ENCODE measurements at places on chromosomes 5 and 9.

DNA sequence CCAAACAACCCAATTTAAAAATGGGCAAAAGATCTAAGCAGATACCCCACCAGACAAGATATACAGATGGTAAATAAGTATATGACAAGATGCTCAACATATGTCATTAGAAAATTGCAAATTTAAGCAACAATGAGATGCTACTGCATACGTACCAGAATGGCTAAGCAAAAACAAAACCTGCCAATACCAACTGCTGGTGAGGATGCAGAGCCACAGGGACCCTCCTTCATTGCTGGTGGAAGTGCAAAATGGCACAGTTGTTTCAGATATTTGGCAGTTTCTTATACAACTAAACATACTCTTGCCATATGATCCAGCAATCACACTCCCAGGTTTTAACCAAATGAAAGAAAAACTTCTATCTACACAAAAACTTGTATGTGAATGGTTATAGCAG, 178.9 kb downstream of the BARX1 start:
- DNase-seq, result no peak

- DNase-seq, result no peak
These were observed 107.6 kb downstream of the C9orf50 start for GRCh38 chr9:129513282-129513681.

DNA sequence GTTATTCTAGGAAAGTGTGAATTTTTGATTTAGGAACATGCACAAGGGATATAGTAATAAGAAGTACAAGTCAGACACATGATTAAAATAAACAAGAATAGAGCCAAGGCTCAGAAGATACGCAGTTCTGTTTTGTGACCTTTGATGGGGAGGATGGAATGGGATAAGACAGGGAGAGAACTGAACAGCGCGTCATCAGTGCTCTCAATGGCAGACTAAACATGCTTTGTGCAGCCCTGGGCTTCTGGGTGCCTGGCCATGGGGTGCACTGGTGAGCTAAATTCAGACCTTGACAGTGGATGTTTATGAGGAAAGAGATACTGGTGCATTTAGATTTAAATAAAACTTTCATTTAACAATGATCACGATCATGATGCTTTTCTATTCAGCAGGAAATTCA, 309.7 kb downstream of the ARHGEF28 start:
- no peak for DNase-seq

DNA sequence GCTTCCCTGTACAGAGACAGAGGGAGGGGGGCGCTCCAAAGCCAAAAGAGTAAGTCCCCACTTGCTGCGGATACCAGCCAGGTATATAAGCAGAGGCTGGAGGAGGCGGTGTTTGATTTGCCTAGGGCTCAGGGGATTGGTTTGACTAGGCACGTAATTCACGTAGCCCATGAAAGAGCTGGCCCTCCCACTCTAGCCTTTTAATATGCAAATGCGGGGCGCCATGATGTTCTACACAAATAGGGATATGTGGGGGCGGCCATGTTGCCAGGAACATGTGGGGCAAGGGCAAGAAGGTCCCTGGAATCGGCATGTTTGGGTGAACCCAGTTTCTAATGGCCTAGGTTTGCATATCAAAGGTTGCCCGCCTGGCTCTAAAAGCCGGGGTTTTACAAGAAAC, 3.3 kb upstream of the PRLR start:
- DNase-seq, result no peak

- no peak for DNase-seq
These were observed 72.7 kb downstream of the MAP1B start for GRCh38 chr5:72179816-72180440.

DNA sequence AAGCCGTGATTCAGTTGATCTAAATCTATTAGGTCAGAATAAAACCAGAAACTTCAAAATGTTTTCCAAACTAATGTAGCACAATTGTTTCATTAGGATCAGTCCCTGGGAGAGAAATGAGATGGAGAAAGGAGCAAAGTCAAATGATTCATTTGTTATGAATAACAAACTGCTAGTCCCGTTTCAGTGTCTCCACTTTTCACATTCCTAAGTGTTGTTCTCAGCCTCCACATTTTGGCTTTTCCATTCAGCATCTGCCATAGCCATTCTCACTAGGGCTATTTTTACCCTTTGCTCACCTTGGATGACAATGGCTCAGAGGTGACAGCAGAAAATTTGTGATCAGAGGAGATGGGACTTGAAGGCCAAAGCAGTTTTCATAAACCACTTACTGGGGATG, 314.1 kb upstream of the KIF2A start:
- DNase-seq, result no peak

DNA sequence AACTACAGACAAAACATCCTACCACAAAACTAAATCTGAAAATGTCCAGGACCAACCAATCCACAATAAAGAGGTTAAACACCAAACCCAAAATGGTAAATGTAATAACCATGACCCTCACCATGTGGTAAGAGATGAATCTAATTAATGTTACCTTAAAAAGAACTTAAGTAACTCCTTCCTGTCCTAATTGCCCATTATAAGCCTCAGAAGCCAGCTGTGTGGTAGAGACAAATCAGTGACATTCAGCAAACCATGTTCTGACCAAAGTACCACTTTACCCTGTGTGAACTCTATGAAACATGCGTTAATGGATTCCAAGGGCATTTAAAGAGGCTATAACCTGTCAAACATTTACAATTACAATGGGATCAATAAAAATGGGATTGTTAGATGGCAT, 25.0 kb downstream of the LPAR1 start:
- DNase-seq, result no peak

- DNase-seq, result no peak
These were observed 250.4 kb downstream of the RFK start for GRCh38 chr9:76143834-76144233.

DNA sequence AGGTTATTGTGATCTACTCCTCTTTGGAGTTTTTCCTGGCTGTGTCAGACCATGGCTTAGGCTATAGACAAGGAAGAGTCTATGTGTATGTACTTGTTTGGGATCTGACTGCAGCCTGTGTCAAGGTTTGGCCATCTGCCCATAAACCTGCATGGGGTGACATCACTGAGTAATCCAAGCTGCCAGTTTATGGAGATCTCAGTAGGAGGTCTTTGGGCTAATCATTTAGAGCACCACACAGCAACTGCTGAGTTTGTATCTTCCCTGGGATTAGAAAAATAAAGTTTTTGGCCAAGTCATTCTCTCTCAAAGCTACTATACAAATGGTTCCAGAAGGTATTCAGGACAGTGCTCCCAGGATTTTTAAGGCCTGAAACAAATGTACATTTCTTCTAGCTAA, 65.5 kb upstream of the HSPB3 start:
- no peak for DNase-seq

- DNase-seq, result no peak
These were observed 49.3 kb downstream of the ZFAND5 start for GRCh38 chr9:72315510-72316311.

- DNase-seq, result no peak
These were observed 593.7 kb upstream of the ACO1 start for GRCh38 chr9:31790720-31791119.

- DNase-seq, result no peak
These were observed 351.2 kb downstream of the EBF1 start for GRCh38 chr5:158748522-158748921.

DNA sequence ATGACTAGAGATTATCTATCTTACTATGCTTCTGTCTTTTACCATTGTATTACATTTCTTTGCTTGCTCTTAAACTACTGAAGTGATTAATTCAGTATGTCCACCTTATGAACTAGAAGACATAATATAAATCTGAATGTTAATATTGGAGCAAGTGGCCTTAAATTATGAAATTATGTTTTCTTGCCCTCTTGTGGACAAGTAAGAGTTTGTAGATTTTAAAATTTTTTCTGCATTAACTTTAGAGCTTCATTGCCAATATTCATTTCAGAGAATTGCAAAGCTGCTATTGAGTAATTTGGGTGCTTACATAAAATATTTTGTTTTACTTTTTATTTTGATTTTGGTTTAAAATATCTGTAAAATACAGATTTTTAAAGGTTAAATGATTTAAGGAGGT, 55.3 kb downstream of the RANBP17 start:
- DNase-seq, result no peak

DNA sequence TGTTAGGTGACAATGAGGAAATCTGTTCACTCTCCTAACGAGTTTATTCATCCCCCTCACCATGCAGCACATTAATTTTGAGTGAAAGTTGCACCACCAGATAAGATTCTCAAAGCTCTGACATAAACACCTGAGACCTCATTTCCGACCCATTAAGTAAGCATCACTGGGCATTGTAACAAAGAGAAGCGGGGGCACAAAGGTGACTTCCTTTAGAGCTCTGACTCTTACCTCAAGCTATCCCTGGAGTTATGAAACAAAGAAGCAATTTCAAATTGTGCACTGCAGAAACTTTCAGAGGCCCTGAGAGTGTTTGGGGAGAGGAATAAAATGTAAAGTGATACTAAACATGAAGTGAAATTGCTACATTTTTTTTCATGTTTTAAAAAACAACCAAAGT, 29.5 kb downstream of the C5orf15 start:
- no peak for DNase-seq

- DNase-seq, result no peak
These were observed 26.3 kb upstream of the FBP1 start for GRCh38 chr9:94665613-94666012.

DNA sequence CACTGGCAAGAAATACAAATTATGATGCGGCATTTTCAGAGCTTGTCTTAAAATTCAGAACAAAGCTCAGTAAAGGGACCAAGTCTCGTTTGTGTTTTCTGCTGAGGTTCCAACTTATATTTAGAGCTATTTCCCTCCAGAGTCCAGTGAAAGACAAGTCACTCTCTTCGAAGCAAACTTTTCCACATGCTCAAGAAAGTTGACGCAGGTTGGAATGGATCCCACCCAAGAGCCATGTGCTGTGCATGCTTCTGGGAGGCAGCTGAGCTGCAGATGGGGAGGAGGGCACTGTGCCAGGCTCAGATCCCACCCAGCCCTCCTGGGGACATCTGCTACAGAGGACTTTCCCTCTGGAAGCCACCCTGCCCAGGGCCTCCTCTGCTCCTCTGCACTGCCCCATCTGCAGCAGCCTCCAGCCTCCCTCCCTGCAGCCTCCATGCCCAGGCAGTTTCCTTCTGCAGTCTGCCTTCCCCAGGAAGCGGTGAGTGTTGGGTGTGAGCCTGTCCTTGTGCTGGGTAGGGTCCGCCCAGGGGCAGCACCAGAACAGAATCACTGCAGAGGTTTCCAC, 75.3 kb downstream of the COL23A1 start:
- no peak for DNase-seq

- no peak for DNase-seq
These were observed 3.9 kb upstream of the FBP1 start for GRCh38 chr9:94643176-94643575.

DNA sequence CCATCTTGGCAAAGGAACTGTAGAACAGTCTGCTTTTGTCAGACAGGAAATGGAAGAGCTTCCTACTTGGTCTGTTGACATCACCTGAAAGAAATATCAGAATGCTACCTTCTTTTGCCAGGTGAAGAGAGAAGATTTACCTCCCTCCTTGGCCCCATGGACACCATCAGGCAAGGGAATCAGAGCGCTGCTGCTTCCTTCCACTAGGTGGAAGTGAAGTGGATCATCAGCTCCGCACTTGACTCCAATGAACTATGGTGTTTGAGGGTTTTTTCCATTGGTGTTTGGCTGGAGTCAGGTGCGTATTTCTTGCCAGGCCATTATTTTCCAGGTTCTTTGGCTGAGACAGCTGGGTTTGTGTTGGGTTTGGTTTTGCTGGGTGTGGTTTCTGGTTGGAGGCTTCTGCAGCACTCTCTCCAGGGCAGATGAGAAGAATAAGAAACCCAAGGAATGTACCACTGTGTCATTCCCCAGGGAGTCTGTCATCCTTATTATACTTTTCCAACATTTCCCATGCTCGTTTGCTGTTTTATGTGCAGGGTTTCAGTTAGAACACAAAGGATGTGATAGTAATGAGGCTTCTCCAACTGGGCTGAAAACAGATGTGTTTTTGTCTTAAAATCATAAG, 12.4 kb downstream of the SPATA31E1 start:
- DNase-seq, result no peak

DNA sequence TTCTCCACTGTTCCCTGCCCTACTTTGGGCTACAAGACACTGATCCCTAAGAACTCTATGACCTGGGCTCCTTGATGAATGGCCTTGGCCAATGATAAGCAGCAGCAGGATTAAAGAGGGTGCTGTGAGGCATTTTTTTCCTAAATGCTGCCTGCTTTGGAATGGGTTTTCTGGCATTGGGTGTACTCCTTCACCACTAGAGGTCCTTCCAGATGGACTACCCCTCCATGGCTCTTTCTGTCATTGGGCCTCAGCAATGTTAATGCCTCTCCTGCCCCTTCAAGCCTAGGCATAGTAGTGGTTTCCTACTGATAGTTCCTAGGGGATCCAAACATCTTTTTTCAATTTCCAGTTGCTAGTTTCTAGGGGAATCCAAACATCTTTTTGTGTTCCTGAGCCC, 319.3 kb upstream of the RPS23 start:
- DNase-seq, result no peak

DNA sequence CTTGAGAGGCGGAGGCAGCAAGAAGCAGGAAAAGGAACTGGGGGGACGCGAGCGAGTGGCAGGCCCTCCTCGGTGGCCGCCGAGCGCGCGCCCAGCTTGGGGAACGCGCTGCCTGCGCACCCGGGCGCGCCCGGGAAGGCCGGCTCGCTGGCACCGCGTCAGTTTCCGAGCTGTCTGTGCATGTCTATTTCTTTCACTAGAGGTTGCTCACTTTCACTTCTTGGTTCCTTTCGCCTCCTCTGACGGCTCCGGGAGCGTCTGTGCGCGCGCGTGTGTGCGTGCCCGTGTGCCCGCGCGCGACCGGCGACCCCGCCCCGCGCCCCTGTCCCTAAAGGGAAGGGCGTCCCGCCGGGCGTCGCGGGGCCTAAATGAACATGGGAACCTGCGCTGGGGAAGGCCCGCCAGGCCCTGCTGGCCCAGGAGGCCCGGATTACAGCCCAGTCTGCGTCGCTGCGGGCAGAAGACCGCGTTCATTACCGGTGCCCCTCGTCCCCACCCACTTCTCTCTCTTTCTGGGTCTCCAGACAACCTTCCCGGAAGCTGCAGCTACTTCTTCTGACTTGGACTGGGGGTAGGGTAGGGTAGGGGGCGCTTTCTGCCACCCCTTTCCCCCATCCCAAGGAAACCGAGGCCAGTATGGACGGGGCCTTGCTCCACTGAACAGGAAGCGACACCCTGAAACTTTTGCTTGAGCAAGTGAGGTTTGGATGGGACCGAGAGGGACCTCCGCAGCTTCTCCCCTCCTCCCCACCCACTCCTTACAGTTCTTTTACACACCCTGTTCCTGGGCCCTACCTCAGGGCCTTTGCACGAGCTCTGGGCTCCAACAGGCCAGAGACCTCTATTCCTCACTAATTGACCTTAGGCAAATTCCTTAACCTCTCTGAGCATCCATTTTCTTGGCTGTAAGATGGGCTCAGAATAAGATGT, 205.8 kb upstream of the IER5L start:
- peak; percentile 27 for DNase-seq

GRCh38 chr5:147901599-147902039, 4.7 kb downstream of the C5orf46 start:
- DNase-seq, result no peak
